Heart left ventricle (tissue), 16 donors: ENCODE measurements at places on chromosomes 3 and 15. TPM values are rescaled to one million over a fixed set of nuclear protein-coding genes. Genes with fewer than 3 reads are reported as not detected.

GRCh38 chr3:110383356-110383755, 688.3 kb upstream of the NECTIN3 start:
- DNase-seq = no peak

DNA sequence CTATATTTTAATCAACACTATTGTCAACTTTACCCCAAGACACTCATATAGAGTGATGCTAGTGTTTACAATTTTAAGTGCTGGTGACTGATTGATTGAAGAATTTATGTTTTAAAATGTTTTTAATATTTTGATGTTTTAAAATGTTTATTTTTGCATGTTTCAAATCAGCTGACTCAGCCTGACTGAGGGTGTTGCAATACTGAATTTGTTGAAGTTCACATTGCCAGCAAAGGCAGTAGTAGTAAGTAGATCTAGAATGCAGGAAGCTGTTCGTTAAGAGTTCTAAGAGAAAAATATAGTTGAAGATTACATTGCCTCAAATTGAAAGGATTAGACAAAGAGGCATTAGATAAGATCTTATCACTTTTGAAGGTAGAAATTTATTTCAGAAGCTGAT, 977.6 kb downstream of the IGSF11 start:
- DNase-seq = no peak

DNA sequence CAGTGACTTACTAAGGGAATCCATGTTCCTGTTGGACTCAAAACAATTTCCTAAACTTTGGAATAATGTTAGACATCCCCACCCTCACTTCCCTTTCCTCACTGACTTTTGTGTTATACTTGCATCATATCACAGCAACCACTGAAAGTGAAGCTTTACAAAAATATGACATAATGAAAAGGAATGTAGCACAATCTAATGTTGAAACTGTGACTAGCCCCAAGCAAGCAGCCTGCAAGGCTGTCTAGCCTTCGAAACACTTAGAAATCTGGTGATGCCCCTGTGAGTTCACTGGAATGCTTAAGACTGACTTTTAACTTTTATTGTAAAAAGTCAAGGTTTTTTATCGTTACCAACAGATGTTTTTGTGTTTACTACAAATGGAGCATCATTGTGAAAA, 203.7 kb upstream of the ZNF385D start:
- DNase-seq = no peak

GRCh38 chr3:18012436-18012835, 270.0 kb upstream of the TBC1D5 start:
- DNase-seq = no peak

Gene CACNA2D3
- 18.8 TPM for polyA plus RNA-seq
